Activated CD8-positive, alpha-beta memory T cell treated with anti-CD3 and anti-CD28 coated beads, Interleukin-2, amount 50 U/mL, for 48 hours (primary cell): ENCODE measurements at places on chromosomes 7 and 10.

- no peak for DNase-seq
Observed at GRCh38 chr10:102613785-102614184, 30.5 kb upstream of the TRIM8 start.

DNA sequence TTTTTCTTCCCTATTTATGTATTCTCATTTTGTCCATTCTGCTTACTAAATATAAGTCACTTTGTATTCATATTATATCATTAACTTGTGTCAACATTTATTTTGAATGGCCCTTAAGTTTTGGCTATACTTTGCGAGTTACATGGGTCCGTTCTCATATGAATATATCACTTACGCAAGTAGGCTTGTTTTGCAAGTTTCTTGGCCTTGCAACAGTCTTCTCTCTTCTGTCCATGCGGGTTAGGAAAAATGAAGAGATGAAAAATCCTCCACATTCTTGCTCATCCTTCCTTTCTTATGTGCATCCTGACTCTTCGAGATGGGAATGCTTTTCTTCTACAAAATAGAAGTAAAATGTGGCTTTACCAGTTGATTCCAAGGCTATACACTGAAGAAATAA is 82.8 kb downstream of the GPR158 start:
- DNase-seq, result no peak

GRCh38 chr10:43166207-43166879 is 28.1 kb downstream of the CSGALNACT2 start:
- no peak for DNase-seq

- DNase-seq, result no peak
Observed at GRCh38 chr7:25884265-25884828, 267.7 kb upstream of the NFE2L3 start.

DNA sequence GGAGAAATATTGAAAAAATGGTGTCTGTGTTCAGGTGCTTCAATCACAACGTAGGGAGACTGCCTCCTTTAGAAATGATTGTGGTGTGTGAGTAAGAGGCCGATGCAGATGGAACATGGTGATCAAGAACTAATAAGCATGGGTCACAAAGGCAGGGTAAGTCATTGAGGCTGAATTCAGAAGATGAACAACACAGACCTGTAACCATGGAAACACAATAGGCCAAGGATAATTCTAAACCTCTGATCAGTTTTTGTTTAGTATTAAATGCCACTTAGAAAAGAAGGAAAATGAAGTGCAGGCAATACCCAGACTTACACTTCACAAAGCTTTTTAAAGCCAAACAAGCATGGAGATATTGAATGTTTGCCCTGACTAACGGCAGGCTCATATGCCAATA is 32.8 kb upstream of the TAS2R16 start:
- DNase-seq, result no peak

- DNase-seq, result no peak
Observed at GRCh38 chr10:88243836-88244730, 339.0 kb downstream of the RNLS start.
